ENCODE measurements at places on chromosomes 4 and X. TPM values are rescaled to one million over a fixed set of nuclear protein-coding genes. Genes with fewer than 3 reads are reported as not detected.

DNA sequence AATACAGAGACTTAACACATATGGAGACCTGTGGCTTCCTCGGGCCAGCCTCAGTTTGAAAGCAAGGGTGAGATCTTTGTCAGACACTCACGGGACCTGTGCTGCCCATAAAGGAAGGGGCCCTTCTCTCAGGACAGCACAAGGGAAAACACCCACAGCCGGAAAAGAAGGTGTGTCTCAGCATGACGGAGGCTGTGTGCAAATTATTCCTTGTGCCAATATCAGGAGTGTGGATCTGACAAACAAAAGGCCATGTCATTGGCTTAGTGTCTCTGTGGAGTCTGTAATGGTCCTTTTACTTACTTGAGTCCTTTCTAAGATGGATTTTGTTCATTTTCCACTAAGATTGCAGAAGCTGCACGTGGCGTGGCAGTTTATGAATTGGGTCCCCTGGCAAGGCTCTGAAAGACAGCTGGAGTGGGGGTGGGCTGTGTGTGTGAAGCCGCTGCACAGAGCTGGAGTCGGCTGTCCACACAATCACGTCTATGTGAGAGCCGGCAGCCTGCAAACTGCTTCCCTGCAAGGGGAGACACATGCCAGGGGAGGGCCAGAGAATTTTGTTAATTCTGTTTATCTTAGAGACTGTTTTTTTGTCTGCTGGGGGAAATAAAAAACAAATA lies 1.9 kb downstream of the ENPP6 start:
- no peak for DNase-seq

Gene AMBN
- 1.3 TPM for polyA plus RNA-seq

DNA sequence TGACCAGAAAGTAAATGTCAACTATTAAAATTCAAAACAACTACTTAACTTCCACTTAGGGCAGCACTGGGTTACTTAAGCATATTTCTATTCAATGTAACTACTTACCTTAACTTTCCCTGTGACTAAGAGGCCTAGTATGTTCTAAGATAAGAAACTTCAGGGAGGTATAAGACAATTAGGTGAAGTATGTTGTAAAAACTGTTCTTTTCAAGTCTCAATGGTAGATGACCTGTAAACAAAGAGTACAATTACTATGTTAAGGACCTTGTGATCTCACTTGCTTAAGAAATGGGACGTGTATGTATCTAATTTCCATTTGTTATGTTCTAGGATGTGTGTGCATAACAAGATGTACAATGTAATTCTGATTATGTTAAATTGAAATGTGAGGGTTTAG lies 960.5 kb downstream of the CCSER1 start:
- DNase-seq = no peak

Gene PABPC5
- polyA plus RNA-seq = 5.5 TPM

DNA sequence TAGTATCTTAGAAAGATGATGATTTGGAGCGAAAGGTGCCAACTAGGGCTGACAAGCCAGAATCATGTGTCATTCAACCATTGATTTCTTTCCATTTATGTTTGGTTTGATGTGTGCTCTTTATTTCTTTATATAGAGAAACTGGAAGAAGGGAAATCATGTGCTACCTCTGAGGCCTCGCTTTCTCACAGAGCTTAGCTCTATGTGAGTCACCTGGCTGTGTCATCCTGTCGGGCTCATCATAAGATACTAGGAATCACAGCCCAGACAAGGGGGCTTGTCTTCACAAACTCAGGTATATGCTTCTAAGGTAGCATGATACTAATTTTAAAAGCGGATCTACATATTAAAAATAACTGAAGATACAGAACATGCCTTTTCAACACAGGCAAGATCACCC lies 81.7 kb upstream of the GPM6B start:
- no peak for DNase-seq

- no peak for DNase-seq
Measured at GRCh38 chr4:107931775-107932321, 499 bp downstream of the CYP2U1 start.

- no peak for DNase-seq
Measured at GRCh38 chrX:77450996-77451395, 3.8 kb downstream of the FGF16 start.

Gene KLB
- 0.26 TPM for polyA plus RNA-seq

GRCh38 chr4:548976-549375 lies 27.1 kb downstream of the TMEM271 start:
- DNase-seq = no peak

- DNase-seq = no peak
Measured at GRCh38 chrX:94977562-94977961, 1303.6 kb downstream of the FAM133A start.

DNA sequence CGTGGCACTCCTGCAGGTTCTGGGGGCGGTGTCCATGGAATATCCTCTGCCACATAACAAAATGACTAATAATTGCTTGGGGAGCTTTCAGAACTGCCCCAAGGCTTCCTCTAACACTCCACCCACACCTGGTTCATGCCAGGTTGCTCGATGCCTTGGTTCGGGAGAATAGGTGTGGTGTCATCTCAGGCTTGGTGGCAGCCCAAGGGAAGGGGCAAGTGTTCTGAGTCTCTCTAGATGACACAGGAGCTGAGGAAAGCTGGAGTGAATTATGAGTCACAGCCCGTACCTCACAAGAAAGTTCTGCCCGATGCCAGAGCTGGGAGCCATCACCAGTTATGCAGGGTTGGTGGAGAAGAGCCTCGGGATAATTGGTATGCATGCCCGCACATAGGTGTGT lies 14.7 kb downstream of the FTSJ1 start:
- DNase-seq = no peak

GRCh38 chr4:139844057-139844456 lies 178.4 kb downstream of the MGST2 start:
- no peak for DNase-seq

Gene NEUROG2
- not detected for polyA plus RNA-seq

- no peak for DNase-seq
Measured at GRCh38 chr4:7944599-7945220, 5.0 kb upstream of the AFAP1 start.

- DNase-seq = no peak
Measured at GRCh38 chrX:124421898-124422655, 75.7 kb downstream of the SH2D1A start.

DNA sequence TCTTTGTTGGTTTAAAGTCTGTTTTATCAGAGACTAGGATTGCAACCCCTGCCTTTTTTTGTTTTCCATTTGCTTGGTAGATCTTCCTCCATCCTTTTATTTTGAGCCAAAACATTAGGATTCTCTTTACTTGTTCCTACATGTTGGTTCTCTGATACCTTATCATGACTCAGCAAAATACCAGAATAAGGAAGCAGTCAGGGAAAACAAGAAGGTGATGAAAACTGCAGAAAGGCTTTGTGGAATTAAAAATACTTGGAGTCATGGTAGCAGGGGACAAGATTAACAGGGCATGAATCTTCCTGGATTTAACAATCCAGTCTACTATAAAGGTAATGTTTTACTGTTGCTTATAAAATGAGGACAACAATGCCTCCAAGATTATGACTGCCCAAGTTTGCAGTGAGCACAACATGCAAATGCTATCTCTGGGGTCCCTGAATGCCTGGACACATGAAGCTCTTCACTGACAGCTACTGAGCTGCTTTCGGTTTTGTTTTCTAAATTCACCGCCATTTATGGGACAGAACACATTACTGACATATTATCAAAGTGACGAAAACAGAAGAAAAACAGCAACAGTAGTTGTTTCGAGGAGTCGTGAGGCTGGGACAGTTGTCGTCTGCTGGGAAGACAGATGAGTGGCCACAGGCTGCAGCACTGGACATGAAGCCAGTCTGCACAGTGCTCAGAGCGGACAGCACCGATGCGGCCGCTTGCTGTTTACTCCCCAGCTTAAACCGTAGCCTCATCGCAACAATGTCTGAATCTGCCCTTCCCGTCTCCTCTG lies 174.5 kb upstream of the DKK2 start:
- no peak for DNase-seq

- DNase-seq = no peak
Measured at GRCh38 chr4:11821772-11822430, 393.2 kb upstream of the HS3ST1 start.

Gene SLC10A3
- 15.9 TPM for polyA plus RNA-seq

- DNase-seq = no peak
Measured at GRCh38 chr4:37666625-37667071, 19.5 kb downstream of the RELL1 start.

Gene RBM46
- 0.10 TPM for polyA plus RNA-seq

DNA sequence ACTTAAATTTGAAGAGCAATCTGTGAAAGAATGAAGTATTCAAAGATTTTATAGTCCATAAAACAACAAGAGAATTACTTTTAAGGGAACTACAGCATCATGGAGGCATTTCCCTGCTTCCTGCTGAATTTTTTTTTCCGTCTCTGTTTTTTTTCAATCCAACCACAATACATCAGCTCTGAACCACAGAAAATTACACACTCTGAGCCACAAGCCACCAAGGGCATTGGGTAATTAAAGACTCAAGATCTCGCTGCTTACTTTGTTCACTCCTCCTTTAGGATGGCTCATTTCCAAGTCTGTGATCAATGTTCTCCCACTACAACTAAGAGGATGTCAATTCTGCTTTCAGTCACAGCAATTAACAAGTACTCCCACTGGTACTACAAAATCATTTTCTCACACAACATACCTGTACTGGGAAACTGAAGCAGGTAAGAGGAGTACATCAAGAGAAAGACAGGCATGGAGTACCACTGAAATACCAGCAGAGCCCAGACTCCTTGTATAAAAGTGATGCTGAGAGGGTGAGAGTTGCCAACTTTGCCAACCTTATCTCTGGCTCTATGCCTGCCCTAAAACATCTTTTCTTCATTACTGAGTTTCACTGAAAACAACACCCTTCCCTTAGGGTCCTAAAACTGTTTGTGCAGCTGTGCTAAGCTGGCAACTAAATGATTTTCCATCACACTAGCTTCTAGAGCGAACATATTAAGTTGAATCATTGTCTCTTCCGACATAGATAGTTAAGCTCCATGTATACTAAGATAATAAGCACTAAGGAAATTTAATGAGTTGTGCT lies 105.8 kb upstream of the MAGEB18 start:
- no peak for DNase-seq

- no peak for DNase-seq
Measured at GRCh38 chrX:70439016-70439415, 5.6 kb upstream of the DLG3 start.

Gene LUZP4
- polyA plus RNA-seq = not detected

Gene RAB41
- 0.93 TPM for polyA plus RNA-seq

DNA sequence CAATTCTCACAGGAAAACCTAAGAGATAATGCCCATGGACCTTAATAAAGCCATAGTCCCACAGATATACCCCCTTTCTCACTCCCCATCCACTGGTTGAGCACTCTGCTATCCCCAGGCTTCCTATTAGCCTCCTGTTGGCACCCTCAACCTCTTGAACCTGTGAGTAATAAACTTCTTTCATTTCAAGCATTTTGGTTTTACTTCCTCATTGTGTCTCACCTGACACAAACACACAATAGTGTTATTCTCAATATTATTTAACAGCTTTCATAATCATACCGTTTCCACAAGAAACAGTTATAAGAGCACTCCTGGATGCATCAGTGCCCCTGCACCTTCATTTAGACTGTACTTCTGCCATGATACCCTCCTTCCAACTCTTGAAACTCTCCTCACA lies 56.8 kb downstream of the TRPC5 start:
- DNase-seq = no peak

DNA sequence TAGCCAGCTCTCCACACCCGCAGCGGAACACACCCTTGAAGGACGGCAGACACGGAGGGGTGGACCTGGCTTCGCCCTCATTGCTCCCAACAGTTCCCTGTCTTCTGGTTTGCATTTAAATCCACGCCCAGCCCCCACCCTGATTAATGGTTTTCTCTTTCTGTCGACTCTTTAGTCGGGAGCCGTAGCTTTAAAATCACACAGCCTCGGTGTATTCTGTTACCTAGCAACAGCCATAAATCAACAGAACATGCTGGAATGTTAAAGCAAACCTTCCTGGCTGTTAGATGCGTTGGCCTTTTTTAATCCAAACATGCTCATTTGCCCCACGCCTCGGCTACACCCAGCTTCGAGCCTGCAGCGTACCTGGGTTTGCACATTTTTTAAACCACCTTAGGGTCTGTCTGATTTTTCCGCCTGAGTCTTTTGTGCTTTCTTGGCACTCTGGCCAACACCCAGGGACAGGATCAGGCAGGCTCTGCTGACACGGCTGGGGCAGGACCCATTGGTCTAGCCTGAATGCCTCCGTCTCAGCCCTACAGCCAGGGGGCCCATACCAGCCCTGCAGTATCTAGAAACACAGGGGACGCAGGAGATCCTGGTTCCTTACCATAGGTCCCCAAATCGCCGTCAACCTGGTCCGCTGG lies 21.4 kb upstream of the PPP2R2C start:
- DNase-seq = no peak

Gene CACNA1F
- polyA plus RNA-seq = 0.15 TPM

DNA sequence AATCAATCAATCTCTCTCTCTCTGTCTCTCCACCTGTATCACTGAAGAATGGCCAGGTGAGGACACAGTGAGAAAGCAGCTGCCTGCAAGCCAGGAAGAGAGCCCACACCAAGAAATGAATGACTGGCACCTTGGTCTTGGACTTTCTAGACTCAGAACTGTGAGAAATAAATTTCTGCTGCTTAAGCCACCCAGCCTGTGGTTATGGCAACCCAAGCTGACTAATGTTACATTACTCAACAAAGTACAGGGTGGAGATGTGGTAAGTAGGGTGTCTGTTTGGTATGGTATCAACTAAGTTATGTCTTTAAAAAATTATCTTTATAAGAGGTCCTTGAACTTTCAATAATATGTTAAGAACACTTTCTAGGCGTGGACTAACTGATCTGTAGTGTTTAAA lies 159.3 kb downstream of the EPHA5 start:
- no peak for DNase-seq

GRCh38 chr4:73729534-73730165 lies 10.7 kb upstream of the CXCL8 start:
- peak; percentile 21 for DNase-seq

- no peak for DNase-seq
Measured at GRCh38 chr4:118175506-118175905, 141.2 kb downstream of the NDST3 start.

- no peak for DNase-seq
Measured at GRCh38 chrX:115564243-115564642, 3.3 kb downstream of the PLS3 start.

DNA sequence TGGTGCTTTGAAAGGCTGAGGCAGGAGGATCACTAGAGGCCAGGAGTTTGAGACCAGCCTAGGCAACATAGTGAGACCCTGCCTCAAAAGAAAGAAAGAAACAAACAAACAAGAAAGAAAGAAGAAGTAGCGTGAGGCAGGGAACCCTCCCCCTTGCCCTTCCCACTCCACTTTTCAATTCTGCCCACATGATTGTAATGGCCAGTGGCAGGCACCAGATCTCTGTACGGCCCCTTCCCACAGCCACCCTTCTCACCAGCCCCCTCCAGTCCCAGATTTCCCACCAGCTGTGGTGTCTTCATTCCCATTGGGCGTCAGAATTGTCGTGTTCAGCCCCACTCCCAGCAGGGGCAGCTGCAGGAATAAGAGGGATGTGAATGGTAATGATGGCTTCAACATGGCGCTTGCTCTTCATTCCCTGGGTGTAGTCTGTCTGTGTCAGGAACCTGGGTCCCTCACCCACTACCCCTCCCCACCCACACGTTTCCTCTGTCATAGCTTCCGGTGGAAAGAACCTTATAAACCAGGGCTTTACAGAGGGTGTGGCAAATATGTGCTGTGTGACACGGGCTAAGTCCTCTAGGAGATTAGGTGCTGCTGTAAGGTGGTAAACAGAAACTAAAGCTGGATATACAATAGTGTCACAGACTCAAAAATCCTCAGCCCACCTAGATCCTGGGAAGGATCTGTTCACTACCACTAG lies at the start of gene IL2RG:
Gene IL2RG, minus strand, starts transcription at position 437 of the 703 bp plus-strand sequence. Its CDS starts 38 bp downstream, at position 399.
- DNase-seq = no peak

Measured in right renal cortex interstitium (tissue), 3 donors.